ENCODE measurements at places on chromosomes 3 and 15. TPM values are rescaled to one million over a fixed set of nuclear protein-coding genes. Genes with fewer than 3 reads are reported as not detected.

DNA sequence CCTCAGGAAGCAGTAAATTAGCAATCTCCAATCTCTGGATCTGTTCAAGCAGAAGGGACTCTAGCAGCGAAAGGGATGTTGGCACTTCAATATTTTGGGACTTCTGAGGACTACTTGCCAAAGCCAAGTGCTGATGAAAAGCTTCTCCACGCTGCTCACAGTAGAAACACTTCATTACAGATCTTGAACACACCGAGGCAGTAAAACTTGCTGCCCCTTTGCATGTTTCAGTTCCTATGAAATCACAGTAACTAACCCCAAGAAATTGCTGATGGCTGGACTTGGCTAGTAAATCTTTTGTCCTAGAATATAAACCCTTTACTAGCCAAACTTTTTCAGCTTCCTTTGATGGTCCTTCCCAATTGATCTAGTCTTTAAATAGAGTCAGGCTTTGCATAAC, 750.5 kb upstream of the GRM7 start:
- no peak for DNase-seq

GRCh38 chr3:65625305-65625704, 413.4 kb downstream of the MAGI1 start:
- DNase-seq: no peak

Gene SHF
- total RNA-seq: 27.3 TPM

Gene CCDC13
- 5.3 TPM for total RNA-seq

- DNase-seq: no peak
Observed at GRCh38 chr3:42182555-42182954, 83.4 kb downstream of the CCK start.

Gene GOLGA8R
- total RNA-seq: 4.8 TPM

DNA sequence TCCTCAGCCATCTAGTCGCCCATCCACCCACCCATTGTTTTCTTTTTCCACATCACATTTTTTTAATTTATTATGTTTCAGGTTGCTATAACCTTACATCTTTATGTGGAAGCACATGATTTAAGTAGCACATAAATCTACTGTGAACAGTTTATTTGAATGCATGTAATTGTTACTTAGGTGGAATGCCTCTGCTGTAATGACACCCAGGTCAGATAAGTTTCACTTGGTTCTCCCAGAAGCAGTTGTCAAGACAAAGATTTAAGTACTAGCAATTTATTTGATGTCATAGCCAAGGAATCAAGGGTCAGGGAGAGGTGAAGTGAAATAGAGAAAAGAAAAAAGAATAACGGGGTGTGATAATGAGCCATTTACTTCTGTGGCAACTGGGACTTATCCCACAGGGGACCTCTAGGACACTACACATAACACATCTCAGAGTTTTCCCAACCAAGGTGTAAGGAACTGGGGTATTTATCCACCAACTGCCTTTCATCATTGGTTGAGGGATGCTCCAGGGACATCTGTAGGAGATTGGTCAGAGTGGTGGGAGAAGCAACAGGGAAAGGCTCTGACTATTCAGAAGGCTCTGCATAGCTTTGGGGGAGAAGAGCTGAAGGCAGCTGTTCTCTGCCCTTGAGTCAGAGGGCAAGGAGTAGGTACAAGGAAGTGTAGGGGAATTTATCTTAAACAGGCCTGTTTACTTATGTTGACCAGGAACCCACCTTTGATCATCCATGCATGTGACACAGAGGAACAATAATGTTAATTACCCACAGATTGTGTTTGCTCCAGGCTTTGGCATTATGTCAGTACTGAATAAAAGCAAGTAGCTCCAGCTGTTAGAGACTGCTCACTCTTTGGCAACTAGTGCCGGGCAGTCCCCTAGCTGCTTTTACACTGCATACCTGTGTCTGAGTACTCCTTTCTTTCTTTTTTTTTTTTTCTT, 94.8 kb downstream of the CD200R1L start:
- DNase-seq: no peak

GRCh38 chr3:139718415-139718814, 40.6 kb upstream of the NMNAT3 start:
- DNase-seq: no peak

DNA sequence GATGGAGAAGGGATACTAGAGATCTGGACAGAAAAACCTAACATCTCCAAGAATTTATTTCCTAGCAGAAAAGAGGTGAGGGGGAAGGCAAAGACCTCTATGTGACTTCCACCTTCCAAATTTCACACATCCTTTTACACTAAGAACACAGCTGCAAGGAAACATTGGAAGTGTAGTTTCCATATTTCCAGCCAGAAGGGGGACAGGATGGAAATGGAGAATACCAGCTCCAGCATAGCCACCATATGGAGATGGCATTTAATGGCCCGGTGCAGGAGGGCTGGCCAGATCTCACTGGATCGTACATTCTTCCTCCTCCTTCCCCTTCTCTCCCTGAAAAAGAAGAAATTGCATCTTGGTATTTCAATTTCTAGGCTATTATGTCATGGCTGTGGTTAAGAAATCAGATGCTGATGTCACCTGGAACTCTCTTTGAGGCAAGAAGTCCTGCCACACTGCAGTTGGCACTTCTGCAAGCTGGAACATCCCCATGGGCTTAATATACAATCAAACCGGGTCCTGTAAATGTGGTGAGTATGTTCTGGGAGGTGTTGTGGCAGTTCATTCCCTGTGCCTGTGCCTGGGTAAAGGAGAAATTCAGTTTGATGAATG, 36.9 kb upstream of the TF start:
- DNase-seq: no peak

Gene RYR3
- total RNA-seq: 55.1 TPM

DNA sequence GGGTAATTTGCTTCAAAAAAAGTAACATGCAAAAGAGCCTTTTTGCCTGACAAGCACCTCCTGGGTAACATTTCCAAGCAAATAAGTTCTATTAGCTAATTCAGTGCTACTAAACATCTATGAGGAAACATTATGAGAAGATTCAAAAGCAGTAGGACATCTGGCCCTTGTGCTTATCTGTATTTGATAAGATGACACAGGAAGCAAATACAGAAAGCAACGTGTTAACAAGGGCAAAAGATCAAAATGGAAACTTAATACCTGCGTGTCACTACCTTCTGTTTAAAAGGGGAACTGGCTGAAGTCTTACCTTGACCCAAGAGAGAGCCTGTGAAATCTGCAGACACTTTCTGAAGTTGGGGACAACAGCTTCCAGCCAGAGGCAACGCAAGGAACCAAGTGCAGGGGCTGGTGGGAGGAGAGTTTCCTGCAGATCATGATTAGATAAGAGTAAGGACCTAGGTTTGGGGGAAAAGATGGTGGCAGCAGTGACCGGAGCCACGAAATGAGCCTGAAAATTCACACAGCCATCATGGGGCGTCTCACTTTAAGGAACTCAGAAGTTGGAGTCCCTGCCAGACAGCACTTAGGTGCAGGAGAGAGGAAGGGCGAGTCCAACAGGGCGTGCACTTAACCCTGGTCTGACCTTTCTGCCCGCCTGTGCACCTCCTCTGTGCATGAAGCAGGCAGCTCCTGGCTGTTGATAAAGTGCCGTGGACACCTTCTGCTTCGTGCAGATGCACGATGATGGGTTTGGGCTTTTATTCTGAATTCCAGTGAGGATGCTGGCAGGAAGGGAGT, 153.6 kb upstream of the BHLHE40 start:
- DNase-seq: no peak

- no peak for DNase-seq
Observed at GRCh38 chr3:83956431-83956830, 1002.4 kb upstream of the CADM2 start.

DNA sequence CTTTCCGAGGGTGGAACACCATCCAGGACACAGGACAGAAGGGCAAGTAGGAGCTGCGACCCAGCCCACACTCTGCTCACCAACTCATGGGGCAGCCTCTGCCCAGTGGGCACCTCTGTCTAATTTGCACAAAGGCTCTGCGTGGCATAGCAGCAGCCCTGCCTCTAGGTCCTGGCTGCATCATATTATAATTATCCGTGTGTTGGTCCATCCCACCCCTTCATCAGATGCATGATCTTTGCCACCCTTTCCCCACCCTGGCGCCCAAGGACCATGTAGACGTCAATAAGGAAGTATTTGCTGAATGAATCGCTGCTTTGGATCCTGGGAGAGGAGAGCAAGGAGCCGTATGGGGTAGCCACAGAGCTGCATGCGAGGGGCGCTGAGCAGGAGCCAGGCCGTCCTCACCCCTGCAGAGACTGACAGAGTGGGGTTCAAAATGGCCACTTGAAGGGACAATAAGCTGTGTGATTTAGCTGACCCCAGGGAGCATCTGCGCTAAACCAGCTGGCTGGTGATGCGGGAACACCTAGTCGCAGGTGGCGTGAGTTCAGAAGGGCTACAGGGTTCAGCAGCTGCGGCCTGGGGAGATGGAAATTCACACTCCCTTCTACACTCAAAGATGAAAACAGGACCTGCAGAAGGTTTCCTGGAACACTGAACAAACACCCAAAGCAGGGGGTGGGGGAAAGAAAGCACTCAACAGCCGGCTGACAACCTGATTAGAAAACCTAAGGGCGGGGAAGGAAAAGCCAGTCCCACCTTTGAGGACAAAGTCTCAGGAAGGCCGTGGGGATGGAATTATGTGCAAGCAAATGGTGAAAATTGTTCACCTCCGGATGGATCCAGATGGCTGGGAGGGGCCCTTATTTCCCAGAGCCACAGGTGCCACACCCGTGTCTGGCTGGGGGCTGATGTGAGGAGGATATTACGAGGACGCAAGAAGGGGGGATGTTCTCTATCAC, 6.4 kb downstream of the MGLL start:
- DNase-seq: no peak

Gene STAG1
- total RNA-seq: 33.0 TPM

GRCh38 chr3:138964264-138964663, 17.2 kb downstream of the FOXL2NB start:
- DNase-seq: no peak

- DNase-seq: no peak
Observed at GRCh38 chr15:43244092-43244491, 22.6 kb downstream of the TGM5 start.

DNA sequence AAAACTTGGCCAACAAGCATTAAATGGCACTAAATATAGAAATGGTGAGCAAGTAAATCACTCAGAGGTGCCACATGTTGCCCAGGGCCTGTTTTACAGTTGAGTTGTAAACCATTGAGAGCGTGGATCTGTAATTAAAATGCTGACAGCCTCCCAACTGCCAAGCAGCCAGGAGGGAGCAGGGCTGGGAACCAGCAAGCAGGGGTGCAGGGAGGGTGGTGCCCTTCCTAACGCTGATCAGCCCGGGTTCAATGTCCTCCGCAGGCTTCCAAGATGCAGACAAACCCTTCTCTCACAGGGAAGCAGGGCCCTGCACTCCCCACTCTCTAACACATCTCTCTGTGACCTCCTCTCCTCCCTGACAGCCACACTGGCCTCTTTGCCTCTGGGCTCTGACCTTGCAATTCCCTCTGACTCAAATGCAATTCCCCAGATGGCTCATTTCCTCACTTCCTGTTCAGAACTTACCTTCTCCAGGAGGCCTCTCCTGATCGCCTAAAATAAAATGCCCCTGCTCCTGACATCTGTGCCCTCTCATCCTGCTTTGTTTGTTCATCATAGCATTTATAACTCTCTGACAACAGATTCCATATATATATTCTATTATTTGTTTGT, 40.0 kb downstream of the WNT7A start:
- DNase-seq: no peak

- no peak for DNase-seq
Observed at GRCh38 chr15:60583946-60584345, 105.0 kb upstream of the ICE2 start.

DNA sequence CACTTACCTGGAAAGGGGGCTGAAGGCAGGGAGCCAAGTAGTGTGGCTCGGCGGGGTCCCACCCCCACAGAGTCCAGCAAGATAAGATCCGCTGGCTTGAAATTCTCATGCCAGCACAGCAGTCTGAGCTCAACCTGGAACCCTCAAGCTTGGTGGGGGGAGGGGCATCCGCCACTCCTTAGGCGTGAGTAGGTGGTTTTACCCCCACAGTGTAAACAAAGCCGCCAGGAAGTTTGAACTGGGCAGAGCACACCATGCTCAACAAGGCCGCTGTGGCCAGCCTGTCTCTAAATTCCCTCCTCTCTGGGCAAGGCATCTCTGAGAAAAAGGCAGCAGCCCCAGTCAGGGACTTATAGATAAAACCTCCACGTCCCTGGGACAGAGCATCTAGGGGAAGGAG, 156.3 kb downstream of the KBTBD8 start:
- no peak for DNase-seq

All from dorsolateral prefrontal cortex (tissue), 122 donors.